CD4-positive, alpha-beta T cell treated with Interferon alpha-2 for 1 hour (primary cell): ENCODE measurements at places on chromosomes 4 and X.

GRCh38 chr4:10383417-10383816, 73.8 kb downstream of the ZNF518B start:
- DNase-seq = no peak

- DNase-seq = no peak
These were observed 100.8 kb downstream of the ANXA3 start for GRCh38 chr4:78652282-78652876.

- DNase-seq = no peak
These were observed 15.4 kb upstream of the UGDH start for GRCh38 chr4:39542611-39543012.

DNA sequence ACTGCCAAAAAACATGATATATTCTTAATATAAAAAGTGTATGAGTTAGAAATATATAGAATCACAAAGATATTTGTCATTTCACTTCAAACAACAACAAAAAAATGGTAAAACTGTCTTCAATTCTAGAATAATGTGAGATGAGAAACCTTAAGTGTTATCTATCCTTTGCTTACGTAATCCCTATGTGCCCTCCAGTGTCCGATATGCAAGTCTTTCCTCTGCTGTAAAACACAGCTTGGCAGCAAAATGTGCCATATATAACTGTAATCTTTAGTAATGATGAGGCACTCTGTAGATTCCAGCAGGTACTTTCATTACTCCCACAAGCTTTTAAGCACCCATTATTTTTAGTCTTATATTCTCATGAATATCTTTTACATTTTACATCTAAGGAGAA, 555.1 kb upstream of the FRG1 start:
- DNase-seq = no peak

GRCh38 chr4:92101737-92102172, 202.0 kb upstream of the GRID2 start:
- DNase-seq = no peak

DNA sequence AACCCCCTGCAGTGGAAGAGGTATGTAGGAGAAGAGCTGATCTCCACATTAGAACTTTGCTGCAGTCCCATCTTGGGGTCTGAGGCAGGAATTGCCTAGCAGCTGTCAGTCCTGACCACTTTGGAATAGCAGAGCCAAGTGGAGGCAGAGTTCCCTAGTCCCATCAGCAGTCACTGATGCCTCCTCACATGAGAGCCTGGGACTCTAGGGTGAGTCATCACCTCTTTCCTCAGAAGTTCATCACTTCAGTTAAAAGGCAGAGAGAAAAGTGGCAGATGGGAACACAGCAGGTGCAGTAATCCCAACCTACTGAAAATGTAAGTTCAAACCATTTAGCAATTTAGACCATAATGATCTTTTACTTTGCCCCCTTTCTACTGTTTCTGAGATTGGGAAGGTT, 73.9 kb upstream of the MED14 start:
- no peak for DNase-seq

GRCh38 chr4:87541521-87541920, 12.3 kb upstream of the SPARCL1 start:
- no peak for DNase-seq

DNA sequence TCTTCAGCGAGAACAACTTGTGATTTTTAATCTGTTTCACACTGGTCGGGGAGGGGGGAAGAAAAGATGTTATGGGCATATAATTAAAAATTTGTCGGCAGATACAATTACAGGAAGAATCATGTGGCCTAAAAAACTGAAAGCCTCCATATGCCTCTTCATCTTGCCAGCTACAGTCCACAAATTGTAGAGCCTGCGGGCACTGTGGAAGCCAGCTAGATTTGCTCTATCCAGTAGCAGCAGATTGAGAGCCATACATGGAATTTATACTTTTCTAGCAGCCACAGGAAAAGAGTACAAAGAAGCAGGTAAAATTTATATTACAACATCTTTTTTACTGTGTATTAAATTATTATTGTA, 147.3 kb downstream of the TBL1X start:
- no peak for DNase-seq

DNA sequence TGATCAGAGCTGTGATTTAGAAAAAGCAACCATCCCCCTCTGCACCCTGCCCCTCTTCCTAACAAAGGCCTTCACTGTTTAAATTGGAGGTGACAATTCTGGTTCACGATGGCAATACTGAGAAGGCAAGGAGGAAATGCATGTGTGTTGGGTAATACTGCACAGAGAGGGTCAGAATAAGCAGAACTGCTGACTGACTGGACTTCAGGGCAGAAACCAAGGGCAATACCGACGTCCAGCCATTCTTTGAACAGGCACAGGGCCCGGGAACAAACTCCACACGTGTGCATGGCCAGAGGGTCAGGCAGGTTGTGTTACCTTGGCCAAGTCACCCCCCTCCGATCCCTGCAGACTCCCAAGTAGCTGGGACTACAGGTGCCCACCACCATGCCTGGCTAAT, 6.0 kb downstream of the ACSL1 start:
- DNase-seq = no peak

GRCh38 chr4:104575278-104575677, 80.6 kb upstream of the CXXC4 start:
- DNase-seq = no peak

GRCh38 chr4:1874201-1874600, 3.0 kb downstream of the NSD2 start:
- no peak for DNase-seq

DNA sequence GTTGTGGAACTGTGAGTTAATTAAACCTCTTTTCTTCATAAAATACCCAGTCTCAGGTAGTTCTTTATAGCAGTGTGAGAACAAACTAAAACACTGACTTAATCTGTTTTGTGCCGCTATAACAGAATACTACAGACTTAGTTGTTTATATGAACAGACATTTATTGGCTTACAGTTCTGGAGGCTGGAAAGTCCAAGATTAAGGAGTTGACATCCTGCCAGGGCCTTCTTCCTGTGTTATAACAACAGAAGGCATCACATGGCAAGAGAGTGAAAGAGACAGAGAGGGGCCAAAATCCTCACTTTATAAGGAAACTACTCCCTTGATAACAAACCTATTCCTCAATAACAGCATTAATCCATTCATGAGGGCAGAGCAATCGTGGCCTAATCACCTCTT, 42.5 kb upstream of the KCNIP4 start:
- no peak for DNase-seq

GRCh38 chr4:73725985-73726384, 14.4 kb upstream of the CXCL8 start:
- DNase-seq = no peak

GRCh38 chr4:66482186-66482585, 811.9 kb upstream of the EPHA5 start:
- DNase-seq = no peak

- DNase-seq = no peak
These were observed 30.8 kb upstream of the AFAP1 start for GRCh38 chr4:7970361-7970946.
